ENCODE measurements at places on chromosomes 2 and 18. TPM values are rescaled to one million over a fixed set of nuclear protein-coding genes. Genes with fewer than 3 reads are reported as not detected.

ECEL1 gene
- polyA plus RNA-seq: not detected

GULP1 gene
- polyA plus RNA-seq: 24.4 TPM

- no peaks in the 10 kb centered on the region for H3K36me3 ChIP-seq
- no peak overlapping the region for H3K27ac ChIP-seq
- DNase-seq: no peak
- H3K4me1 ChIP-seq: no peaks in the 10 kb centered on the region
Observed at GRCh38 chr18:47755102-47755456, 175.4 kb downstream of the SMAD2 start.

DNA sequence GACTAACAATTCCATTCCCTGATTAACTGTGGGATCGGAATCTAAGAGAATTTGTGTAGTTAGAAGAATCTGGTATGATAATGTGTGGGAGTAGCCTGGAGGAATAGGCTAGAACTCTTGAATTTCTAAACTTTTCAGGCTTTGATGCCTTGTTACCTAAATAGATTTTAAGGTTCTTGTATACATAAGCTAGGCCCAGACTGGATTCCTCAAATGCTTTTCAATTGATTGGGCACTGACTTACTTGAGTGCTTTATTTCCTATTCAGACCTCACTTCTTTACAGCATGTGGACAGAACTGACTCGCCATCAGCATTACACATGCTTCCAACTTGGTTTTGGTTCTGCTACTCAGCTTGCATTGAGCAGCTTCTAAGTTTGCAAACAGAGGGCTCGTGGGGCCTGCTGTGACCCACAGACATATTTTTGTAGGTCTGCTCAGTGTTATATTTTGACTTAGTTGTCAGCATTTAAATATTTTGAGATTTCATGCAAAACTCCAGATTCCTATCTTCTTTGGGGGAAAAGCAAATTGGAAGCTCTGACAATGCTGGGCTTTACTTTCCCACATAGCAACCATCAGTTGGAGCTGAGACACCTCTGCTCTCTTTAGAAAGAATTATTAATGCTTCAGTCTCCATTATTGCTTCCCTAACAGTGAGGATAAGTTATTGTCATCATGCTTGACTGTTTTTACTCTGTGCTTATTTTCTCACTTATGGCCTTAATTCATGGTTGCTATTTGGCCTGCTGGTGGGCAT is 5.7 kb downstream of the PARD3B start:
- no peaks in the 10 kb centered on the region for H3K27me3 ChIP-seq
- no peaks in the 10 kb centered on the region for H3K36me3 ChIP-seq
- H3K4me3 ChIP-seq: no peak overlapping the region
- peaks cover 20% of the 10 kb centered on the region for H3K4me1 ChIP-seq

GRCh38 chr2:173999272-173999671 is 34.1 kb upstream of the SP3 start:
- DNase-seq: no peak
- no peak overlapping the region for H3K4me3 ChIP-seq
- peaks cover 4% of the 10 kb centered on the region for H3K27me3 ChIP-seq
- no peak overlapping the region for H3K27ac ChIP-seq
- H3K4me1 ChIP-seq: peaks cover 2% of the 10 kb centered on the region

GRCh38 chr2:236601316-236602202 is 31.9 kb downstream of the ACKR3 start:
- H3K4me3 ChIP-seq: no peak overlapping the region
- H3K27ac ChIP-seq: no peak overlapping the region
- no peaks in the 10 kb centered on the region for H3K4me1 ChIP-seq
- H3K27me3 ChIP-seq: peaks cover 14% of the 10 kb centered on the region
- no peak for DNase-seq
